Thymus (tissue), 14 donors: ENCODE measurements at places on chromosomes 2 and 18.

DNA sequence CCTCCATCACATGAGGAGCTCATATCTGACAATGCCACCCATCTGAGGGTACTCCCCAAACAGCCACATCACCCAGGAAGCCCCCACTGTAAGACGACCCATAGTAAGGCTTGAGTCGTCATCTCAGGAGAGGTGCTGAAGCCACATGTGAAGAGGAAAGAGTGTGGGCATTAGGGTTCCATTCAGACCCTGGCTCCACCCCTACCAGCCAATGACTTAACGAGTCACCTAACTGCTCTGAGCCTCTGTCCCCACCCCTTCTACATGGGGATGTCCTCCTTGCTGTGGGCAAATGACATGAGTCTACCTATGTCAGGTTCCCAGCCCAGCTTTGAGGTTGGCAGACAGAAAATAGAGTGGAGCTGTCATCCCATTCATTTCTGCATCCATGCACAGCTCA lies 46.3 kb downstream of the C1QL2 start:
- no peak for DNase-seq

GRCh38 chr2:74385396-74385795 lies 5.3 kb upstream of the DCTN1 start:
- DNase-seq = no peak

GRCh38 chr2:204545861-204546735 lies 823 bp downstream of the PARD3B start:
- peak; percentile 10 for DNase-seq

GRCh38 chr2:235679471-235679870 lies 185.6 kb downstream of the AGAP1 start:
- DNase-seq = no peak

GRCh38 chr2:1314254-1314653 lies 99.0 kb upstream of the TPO start:
- no peak for DNase-seq

DNA sequence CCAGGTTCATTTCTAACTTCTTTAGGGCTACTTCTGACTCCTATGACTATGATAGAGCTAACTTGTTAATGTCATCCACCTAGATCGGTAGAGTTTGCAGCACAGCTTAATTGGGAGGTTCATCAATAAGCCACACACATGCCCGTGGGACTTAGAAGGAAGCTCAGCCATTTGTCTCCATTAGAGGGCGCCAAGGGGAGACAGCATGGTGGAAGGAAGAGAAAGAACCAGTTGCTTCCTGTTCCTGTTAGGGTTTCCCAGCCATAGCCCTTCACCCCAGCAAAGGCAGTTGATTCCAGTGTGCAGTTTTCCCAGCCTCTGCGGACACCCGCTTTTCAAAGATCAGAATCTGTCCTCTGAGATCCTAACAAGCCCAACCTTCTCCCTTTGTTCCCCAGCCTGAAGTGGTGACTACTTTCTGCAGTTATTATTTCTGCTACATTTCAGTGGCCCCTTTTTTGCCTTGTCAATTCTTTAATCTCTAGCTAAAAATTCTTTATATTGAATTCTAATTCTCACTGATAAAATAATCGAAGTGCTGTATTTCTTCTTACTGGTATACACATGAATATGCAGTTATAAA lies 30.3 kb downstream of the MAIP1 start:
- DNase-seq = peak; percentile 32

DNA sequence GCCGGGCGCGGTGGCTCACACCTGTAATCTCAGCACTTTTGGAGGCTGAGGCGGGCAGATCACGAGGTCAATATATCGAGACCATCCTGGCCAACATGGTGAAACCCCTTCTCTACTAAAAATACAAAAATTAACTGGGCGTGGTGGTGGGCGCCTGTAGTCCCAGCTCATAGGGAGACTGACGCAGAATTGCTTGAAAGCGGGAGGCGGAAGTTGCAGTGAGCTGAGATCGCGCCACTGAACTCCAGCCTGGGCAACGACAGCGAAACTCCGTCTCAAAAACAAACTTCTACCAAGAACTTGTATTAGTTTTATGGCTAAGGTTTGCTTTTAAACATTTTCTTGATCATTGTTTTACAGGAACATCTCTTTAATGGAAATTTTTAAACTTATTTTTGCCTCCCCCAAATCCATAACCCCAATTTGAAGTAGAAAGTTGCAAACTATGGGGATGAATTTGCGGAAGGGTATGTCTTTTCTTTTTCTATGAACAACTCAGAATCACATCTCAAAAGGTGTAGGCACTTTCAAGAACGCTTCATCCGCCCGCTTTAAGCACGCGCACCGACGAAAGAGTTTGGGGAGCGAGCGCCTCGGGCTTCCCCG lies 46.8 kb upstream of the PTMA start:
- DNase-seq = no peak

DNA sequence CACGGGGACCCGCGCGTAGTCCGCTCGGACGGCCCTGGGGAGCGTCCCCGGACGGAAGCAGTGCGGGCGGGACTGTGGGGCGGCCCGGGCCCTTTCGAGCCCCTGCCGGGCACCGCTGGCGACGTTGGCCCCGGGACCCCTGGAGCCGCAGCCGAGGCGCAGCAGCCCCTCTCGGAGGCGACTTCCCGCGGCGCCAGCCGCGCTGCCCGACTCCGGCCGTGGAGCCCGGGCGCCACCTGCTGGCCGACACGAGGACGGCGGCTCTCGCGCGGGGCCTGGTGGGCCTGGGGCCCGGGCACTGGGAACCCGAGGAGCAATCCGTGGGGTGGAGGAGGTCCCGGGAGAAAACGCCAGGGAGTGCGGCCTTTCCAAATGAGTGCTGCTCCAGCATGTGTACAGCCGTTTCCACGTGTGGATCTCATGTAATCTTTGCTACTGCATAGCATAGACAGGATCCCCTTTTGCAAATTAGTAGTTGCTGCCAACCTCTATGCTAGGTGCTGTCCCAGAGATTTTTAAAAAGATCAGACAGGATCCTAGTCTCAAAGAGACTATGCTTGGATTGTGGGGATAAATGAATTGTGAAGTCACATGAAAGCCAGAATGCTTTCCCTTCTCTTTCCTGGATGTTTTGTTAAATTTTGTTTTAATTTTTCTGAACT lies 4.0 kb downstream of the ID2 start:
- peak; percentile 84 for DNase-seq

DNA sequence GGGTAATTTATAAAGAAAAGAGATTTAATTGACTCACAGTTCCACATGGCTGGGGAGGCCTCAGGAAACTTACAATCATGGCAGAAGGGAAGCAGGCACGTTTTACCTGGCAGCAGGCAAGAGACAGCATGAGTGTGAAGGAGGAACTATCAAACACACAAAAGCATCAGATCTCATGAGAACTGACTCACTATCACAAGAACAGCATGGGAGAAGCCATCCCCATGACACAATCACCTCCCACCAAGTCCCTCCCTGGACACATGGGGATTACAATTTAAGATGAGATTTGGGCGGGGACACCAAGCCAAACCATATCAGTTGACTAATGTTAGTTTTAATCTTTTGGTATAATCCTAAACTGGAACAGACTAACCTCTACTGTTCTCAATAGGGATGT lies 49.1 kb upstream of the CPO start:
- DNase-seq = no peak

- no peak for DNase-seq
These were observed 518.5 kb downstream of the TSN start for GRCh38 chr2:122273785-122274419.

- DNase-seq = no peak
These were observed 35.5 kb downstream of the POU3F3 start for GRCh38 chr2:104889291-104889959.

DNA sequence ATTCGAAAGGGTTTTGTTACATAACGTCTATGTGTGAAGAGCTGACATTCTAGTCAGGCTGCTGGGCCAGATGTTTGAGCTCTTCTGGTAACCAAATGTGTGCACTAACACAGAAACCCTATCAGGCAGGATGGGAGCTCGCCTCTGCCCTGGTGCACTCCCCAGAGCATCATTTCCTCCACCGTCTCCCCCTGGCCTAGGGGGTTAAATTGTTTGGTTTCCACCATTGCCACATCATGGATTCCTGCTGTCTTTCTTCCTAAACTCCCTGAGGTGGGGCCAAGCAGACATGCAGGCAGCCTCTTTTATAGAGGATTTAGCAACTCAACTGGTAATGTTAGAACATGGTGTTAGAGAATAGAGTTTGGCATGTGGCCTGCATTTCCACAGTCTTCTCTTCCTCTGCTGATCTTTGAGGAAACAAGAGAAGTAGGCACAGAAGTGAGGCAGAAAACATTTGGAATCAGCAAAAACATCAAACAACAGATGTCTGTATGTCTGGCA lies 87.3 kb downstream of the ANTXR1 start:
- no peak for DNase-seq

- DNase-seq = no peak
These were observed 163.9 kb downstream of the IKZF2 start for GRCh38 chr2:212987492-212987891.

DNA sequence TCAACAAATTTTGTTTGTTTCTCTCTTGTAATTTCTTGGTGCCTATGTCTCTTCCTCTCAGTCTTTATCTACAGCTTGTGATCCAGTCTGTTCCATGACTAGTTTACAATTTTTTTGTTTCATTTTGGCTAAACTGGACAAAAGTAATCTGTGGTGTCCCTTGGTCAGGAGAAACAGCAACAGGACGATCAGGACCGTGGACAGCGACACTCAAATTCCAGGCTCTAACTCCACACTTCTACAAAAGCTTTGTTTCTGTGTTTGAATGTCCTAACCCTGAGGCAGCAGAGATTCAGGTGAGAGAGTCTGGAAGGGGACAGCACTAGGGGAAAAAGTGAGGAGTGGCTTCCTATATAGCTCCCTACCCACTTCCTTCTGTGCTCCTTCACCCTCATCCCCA lies 593.3 kb upstream of the FANCL start:
- DNase-seq = peak; percentile 5

DNA sequence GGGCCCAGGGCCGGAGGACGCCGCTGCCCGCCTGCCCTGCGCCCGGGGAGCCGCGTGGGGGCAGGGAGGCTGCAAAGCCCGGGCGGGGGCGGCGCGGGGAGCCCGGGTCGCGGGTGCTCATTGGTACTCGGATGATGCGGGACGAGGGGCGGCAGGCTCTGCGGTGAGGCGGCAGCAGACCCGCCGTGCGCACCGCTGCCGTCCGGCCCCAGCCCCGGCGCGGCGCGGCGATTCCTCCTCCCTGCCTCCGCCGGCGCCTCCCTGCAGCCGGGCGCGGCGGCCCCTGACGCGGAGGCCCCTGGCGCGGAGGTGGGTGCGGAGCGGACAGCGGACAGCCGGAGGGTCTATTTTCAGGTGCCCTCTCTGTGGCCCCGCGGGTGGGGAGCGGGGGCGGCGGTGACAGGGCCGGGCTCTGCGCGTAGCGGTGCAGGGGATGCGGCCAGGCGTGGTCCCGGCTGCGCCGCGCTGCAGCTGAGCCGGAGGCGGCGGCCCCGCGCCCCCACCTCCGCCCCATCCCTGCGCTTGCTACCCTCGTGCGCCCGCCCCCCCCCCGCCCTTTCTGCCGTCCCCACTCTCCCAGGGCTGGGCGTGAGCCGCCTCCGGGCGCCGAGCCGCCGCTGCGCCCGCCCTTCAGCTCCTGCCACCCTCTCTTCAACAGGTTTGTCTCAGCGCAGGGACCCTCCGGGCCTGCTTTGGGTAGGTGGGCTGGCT lies 640 bp downstream of the SPTBN1 start:
- DNase-seq = no peak

DNA sequence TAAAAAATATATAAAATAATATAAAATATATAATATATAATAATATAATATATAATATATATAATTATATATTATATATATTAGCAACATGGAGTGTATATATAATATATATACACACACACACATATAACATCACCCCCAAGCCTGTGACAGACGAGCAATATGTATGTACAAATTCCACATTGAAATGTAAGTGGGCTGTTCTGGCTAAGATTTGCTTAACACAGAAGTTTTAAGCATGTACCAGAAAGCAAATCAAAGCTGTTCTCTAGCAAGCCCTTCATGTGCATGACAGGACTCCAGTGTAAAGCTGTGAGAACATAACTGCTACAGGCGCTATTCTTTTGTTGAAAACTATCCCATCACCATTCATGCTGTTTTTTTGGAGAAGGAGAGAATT lies 261.7 kb upstream of the TNP1 start:
- DNase-seq = no peak

DNA sequence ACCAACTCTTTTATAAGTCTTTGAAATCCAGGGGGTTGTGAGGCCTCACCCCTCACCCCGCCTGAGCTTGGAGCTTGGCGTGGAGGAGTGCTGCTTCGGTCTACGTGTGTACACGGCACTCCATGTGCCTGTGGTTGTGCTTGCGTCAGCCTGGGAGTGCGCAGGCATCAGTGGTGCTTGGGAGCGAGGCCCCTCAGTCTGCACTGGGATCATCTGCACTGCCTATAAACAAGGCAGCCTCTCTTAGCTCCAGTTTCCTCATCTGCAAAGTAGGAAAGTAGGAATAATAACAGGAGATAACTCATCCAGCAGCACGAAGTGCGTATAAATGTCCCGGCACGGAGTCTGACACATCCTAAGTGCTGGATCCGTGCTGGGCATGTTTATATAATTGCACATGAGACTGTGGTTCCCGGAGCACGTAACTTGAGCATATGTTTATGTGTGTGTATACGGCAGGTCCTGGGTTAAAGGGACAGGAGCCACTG lies 1.2 kb downstream of the GYPC start:
- peak; percentile 65 for DNase-seq

DNA sequence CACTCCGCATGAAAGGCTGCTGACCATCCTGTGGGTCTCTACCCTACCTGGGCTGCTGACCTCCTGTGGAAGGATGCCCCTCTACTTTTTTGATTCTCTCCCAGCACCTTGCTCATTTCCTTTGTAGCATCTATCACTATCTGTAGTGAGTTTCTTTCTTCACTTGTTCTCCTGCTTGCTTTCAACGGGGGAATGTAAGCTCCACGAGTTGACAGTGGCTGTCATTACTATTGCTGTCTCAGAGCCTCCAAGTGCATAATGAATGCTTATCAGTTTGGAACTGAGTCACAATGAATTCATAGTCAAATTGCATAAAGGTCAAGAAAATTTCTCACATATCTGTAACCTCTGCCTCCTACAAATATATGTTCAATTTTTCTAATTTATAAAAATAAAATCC lies 477.7 kb downstream of the PLCL1 start:
- DNase-seq = no peak

- no peak for DNase-seq
These were observed 1.5 kb upstream of the UGP2 start for GRCh38 chr2:63840081-63840784.

DNA sequence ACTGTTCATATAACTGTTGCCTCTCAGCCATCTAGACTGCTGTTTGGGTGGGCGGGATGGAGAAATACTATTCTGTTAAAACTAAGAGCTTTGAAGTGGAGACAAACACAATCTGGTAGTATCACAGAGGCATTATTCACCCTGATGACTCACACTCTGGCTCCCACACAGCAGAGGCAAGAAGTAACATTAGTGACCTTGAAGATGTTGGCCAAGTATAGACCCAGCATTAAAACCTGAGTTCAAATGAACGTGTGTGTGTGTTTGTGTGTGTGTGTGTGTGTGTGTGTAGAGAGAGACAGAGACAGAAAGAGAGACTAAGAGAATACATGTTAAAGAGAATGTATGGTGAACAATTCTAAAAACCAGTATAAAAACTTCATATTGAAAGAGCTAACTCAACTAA lies 22.5 kb upstream of the ACVR1 start:
- DNase-seq = no peak
